Activated CD4-positive, alpha-beta T cell treated with anti-CD3 and anti-CD28 coated beads, Interleukin-2, amount 50 U/mL, for 16 hours (primary cell): ENCODE measurements at places on chromosomes 5 and 9.
A peak's percentile ranks its signal among the peaks of the same experiment; 100 is the strongest.

DNA sequence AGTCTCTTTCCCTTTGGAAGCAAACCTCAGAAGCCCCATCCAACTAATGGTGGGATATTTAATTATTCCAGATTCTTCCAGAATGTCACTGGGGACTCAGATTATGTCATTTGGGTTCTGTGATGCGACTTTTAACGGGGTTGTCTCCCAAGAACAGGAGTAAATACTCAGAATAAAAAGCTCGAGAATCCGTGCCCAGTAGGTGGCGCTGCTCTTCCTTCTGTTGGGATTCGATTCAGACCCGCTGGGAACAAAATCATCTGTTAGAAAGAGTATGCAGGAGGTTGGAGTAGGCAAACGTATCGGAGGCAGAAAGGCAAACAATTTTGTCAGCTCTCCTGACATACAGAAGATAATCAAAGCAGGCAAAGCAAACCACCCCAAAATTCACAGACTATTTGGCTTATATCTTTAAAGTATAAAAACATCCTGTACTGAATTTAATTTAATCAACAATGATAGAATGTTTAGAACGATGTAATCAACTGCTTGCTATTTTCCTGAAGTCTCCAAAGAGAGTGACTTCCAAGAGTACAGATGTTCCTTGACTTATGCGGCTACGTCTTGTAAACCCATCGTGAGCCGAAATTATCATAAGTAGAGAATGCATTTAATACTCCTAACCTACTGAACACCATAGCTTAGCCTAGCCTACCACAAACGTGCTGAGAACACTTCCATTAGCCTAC, 169.8 kb upstream of the RAI14 start:
- DNase-seq, result peak; percentile 70

DNA sequence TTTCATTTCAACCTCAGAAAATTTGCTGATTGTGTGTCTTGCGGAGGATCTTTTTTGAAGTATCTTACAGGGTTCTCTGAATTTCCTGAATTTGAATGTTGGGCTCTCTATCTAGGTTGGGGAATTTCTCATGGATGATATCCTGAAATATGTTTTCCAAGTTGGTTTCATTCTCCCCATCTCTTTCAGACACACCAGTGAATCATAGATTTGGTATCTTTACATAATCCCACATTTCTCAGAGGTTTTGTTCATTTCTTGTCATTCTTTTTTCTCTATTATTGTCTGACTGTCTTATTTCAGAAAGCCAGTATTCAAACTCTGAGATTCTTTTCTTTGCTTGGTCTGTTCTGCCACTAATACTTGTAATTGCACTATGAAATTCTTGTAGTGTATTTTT, 456.9 kb downstream of the PRELID2 start:
- no peak for DNase-seq

DNA sequence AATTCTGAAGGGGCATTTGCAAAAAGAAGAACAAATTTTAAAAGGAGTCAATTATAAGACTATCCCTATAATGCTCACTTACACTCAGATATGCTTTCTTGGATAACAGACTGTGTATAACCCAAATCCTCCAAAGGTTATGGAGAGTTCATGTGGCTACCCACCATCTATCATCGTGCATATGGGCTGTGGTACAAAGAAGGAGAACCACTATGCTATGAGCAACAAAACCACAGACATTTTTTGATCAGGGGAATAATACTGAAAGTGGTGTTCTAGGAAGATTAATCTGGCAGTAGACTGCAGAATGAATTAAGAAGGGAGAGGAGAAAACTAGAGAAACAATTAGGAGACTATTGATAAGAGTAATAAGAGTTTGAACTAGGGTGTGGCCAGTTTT, 16.8 kb downstream of the NR3C1 start:
- DNase-seq, result peak; percentile 32

DNA sequence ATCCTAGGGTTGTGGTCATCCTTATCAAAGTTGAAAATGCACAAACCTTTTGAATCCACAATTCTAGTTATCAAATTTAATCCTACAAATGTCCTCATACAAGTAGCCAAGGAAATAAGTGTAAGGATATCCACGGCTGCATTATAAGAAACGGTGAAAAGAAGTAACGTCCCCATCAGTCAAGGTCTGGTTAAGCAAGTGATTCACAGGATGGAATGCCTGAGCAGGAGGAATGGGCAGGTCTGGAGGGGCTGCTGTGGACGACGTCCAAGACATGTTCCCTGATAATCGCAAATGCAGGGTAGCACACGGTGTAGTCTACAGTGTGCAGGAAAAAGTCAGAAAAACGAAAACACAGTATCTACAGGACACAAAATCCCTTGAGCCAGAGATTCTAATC, 118.6 kb downstream of the ADAMTS2 start:
- DNase-seq, result no peak

GRCh38 chr5:82277987-82278710, at the start of gene RPS23:
Gene RPS23, minus strand, starts transcription at chr5:82278354. Its CDS starts 31 bp downstream, at chr5:82278323.
- DNase-seq, result peak; percentile 93

DNA sequence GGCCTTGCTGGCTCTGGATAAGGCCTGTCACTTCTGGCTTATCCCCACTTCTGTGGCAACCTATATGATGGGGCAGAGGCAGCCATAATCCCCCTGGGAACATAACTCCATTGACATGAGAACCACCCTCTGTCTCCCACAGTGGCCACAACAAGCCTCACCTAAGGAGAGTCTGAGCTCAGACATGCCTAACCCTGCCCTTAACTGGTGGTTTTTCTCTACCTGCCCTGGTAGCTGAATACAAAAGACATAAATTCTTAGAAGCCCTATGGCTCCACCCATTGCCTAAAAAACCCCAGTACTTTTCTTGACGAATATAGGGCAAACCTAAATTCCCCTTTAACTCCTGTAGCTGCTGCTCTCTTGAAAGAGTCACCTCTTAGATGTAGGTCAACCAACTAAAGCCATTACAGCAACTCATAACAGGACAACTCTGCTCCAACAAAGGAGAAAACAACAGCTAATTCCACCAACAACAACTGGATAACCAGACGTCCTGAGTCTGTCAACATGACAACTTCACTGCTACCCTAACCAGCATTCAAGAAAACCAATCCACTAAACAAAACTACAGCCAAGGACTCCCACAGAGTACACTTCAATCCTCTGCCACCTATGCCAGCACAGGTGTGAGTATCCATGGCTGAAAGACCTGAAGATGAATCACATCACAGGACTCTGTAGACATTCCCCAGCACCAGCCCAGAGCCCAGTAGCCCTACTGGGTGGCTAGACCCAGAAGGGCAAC, 427.7 kb downstream of the PRELID2 start:
- no peak for DNase-seq
